ENCODE measurements at places on chromosomes 2 and 18.

GRCh38 chr2:204234248-204234647 lies 297.7 kb downstream of the ICOS start:
- no peak for DNase-seq

GRCh38 chr2:229572507-229573271 lies 141.7 kb downstream of the DNER start:
- DNase-seq: no peak

- no peak for DNase-seq
These were observed 27.6 kb upstream of the GMCL1 start for GRCh38 chr2:69801745-69802290.

DNA sequence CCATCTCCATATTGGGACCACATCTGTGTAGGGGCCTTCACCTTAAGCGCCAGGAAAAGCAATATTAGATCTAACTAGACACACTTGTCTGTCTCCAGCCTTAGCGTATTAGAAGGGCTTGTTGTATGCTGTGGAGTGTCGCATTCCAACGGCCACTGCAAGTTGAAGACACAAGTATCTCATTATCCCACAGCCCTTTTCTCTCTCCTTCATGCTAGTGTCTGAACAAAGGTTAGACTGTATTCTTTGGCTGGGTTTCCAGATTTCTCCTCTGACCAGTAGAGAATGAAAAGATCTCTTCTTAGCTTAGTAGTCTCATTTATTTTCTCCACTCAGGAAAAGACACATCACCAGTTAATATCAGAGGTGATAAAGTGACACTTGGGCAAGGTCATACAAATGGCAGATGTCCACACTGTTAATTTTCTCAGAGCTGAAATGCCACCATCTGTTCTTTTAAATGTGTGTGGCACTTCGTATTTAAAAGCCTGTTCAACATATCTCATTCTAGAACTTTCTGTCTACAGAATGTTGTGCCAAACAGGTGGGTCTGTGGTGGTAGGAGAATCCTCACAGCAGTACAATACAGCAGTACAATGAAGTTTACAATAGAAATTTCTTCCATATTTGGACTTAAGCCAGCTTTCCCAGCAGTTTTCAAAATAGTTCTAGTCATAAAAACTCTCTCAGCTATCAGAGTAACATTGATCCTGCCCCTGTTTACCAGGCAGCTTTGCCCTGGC lies 94.0 kb upstream of the ITGA6 start:
- no peak for DNase-seq

DNA sequence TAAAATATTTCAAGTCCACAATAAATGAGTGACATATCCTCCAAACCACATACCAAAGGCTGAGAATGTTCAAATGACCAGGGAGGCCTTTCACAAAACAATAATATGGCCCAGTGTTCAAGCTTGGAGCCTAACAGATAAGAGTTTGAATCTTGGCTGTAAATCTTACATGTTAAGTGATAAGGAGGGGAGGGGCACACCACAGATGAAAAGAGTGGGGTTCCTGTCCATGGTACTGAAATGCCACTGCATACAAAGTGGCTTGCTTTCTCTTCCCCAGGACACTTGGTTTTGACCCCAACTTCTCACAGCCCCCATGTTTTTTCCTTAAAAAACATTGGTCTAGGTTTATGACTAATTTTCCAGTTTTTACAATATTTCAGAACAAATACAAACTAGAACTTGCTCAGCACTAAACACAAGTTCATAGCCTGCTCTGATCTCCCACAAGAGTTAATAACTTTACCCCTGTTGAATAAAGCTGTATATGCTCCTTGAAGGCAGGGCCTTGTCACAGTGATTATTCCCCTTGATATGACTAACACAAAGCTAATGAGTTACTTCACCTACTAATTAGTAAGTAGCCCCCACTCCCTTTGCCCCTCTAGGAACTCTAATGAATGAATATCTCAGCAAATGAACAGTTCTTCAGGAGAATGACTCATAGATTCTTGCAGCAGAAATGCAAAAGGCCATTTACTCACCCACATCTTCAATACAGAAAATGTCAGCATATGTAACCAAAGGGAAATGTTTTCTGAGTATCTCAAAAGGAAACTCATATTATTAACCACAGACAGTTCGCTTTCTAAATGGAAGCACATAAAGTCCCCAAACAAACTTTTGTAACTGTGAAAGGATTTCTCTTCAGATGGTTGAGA lies 142.2 kb downstream of the SATB2 start:
- DNase-seq: no peak

- no peak for DNase-seq
These were observed 398.0 kb downstream of the TXNL1 start for GRCh38 chr18:56240405-56240804.

- no peak for DNase-seq
These were observed 61.0 kb upstream of the KCNJ3 start for GRCh38 chr2:154637456-154637855.

DNA sequence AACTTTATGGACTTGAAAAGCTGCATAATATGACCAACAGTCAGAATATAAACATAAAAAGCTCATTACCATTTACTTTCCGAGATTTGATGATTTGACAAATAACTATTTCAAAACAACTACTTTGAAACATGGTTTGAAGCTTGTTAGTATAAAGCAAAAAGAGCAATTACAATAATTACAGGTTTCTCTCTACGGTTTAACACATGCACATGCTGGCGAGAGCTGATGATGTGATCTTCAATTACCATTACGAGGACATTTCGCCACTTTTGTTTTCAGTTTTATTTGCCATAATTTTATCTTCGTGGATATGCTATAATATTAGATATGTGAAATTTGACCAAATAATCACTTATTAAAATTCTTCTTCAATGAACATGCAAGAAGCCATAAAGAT lies 270.1 kb downstream of the TCF4 start:
- no peak for DNase-seq

DNA sequence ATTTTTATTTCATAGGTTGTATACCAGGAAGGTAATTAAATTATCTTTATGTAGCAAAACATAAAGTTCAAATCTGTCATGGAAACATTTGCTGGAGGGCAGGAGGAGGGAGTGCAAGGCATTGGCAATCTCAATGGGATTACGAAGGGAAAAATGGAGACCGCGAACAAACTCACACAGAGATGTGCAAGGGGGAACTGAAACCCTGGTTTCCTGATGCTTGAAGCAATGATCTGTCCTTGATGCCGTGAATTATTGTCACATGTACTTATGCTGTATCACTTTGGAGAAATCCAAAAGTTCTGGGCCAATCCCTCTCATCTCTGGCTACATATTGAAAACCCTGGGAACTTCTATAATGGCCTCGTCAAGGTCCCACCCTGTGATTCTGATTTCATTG lies 65.0 kb upstream of the MFF start:
- DNase-seq: no peak

- no peak for DNase-seq
These were observed 27.4 kb downstream of the ADAM17 start for GRCh38 chr2:9527995-9528787.

DNA sequence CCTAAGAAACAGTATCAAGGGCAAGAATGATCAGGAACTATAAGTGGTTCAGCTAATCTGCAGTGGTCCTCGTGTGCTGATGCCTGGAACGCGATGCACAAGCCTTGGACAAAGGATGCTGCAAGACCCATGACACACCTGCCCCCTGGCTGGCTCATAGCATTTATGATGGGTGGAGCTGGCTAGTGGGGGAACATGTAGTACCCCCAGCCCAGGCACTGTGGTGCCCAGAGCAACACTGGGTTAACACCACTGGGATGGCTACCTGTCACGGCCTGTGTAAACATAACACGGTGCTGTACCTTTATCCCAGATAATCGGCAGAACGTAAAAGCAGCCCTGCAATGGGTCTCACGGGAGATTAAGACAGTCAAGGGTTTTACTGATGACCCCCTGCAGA lies 60.3 kb upstream of the PEX13 start:
- DNase-seq: no peak

DNA sequence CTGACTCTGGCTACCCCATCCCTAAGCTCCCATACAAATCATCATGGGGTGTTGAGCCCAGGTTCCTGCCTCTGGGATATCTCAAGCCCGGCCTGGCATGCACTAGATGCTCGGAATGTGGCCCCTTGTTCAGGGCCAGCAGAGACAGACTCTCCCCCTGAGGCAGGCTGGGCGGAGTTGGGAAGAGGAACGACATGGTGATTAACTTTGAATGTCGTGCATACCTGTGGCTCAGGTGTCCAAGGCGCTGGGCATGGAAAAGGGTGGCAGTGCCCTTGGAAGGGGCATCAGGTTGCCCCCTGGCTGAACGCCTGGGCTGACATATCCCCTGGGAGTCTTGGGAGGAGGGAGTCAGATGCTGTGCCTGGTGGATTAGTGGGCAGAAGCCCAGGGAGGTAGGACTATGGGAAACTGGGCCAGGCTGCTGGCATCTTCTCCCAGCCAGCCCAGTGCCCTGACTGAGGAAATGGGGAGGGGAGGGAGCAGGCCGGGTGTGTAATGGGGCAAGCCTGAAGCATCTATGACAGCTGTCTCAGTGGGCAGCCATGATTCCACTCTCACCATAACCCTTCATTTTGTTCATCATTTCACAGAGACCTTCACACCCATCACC lies 57.8 kb upstream of the OTOF start:
- DNase-seq: no peak

DNA sequence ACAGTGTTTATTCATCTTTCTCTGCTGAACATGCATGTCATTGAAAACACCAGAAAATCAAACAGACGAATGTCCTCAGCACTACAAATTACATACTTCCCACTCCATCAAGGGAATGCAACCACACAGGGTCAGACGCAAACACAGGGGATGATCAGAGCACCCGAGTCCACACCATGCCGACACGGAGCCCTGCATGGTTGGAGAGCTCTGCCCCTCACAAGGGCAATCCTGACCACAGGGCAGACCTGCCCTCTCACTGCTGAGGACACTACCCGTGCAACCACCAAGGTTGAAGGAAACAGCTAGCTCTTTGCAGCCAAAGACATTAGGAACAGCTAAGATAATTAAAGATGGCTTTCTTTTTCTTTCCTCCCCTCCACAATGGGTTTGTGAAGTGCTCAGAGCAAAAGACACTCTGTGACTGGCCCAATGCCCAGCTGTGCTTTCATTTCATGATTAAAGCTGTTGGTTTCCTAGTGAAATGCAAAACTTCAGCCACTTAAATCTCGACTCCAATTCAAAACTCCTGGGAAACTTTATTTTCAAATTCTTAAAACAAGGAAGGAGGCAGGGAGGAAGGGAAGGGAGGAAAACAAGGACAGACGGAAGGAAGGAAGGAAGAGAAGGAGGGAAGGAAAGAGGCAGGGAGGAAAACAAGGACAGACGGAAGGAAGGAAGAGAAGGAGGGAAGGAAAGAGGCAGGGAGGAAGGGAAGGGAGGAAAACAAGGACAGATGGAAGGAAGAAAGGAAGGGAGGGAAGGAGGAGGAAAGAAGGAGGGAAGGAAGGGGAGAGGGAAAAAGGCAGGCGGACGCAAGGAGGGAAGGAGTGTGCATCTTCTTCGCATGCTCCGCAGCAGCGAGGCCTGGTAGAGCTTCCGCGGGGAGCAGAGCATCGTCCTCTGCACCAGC lies 65.8 kb downstream of the NDUFA10 start:
- DNase-seq: no peak

- DNase-seq: no peak
These were observed 55.1 kb downstream of the TGFA start for GRCh38 chr2:70498528-70498927.

- DNase-seq: no peak
These were observed 188.1 kb downstream of the FMNL2 start for GRCh38 chr2:152523091-152523490.

DNA sequence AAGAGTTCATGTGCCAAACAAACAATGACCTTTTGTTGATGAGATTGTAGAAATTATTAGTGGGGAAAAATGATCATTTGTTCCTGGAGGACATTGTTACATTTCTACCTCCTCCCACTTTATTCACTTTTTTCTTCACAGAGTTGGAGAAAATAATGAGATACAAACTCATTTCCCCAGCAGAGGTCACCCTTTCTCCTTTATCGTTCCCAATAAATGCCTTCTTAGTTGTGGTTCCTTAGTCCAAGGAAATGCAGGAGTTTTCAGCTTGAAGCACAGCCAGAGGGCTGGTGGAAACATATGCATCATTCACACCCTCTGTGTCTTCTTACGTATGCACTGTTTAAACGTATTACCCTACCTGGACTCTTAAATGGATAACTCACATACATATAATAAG lies 108.8 kb downstream of the SLC4A3 start:
- no peak for DNase-seq

DNA sequence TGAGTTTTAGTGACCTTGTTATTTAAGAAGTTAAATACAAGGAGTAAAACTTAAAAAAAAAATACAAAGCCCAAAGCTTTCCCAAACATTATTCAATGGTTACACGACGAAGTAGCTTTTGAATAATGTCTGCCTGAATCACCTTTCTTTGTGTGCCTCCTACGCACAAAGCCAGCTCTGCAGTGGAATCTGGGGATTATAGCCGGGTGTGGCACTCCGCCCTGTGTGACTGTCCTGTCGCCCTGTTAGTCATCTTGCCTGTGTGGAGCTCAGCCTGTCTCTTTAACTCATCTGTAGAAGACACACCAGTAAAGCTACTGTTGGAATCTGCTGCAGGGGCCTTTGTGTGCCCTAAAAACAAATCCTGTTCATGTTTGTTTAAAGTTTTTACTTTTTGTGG lies 79.4 kb upstream of the TCF7L1 start:
- DNase-seq: no peak

DNA sequence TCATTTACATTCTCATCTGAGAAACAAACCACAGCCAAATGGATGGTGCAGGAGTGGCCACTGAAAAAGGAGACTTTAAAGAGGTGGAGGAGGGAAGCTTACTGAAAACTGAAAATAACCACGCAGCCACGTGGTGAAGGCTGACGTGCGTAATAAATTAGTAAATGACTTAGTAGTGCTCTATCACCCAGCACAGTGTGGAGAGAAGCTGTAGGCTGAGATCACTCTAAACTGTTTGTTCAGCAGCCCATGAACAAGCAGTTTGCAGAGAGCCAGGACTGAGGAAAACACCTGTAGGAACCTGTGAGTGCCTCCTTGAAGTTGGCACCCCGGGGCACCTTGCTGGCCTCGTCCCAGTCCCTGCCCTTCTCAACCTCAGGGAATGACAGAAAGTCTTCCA lies 193.0 kb downstream of the TXNL1 start:
- no peak for DNase-seq

DNA sequence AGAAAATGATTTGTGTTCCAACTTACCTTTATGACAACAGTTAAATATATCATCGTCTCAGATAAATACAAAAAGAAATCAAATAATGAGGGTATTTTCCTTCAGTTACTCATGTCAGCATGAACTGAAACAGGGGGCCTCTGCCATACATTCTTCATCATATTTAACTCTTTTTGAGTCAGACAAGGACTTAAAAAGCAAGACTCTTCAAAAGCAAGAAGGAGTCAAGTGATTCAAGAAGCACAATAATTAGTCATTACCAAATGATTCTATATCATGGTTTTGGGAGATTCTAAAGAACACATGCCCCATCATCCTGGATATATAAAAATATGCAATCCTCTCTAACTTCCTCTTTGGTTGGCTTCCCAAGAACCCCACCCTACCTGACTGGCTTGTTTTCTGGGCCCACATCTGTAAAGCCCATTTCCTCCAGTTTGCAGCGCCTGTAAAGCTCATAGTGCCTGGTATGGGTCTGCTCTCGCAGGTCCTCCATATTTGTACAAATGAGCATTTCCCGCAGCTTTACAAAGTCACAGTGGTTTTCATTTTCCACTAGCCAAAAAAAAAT lies 49.7 kb downstream of the SEPTIN10 start:
- DNase-seq: no peak
